ENCODE measurements at places on chromosomes 12 and 14.

DNA sequence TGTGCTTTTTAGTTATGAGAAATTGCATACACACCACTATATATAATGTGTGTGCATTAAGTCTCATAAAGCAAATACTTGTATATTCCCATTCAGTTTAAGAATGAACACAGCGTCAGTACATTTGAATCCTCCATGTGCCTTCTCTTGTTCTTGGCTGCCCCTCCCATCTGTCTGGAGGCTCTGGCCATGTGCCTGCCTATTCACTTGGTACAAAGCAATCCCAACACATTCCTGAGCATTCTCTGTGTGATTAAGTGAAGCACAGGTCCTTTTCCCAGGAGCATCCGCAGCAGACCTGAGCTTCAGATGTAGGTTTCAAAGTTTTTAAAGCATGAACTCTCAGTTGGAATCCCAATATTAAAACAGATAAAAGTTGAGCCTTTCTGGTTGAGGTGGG is 58.7 kb downstream of the POLR3B start:
- DNase-seq = no peak

GRCh38 chr12:113325916-113326315 is 9.0 kb downstream of the SLC8B1 start:
- DNase-seq = peak; percentile 51

- DNase-seq = no peak
These were observed 11.3 kb upstream of the LTA4H start for GRCh38 chr12:96046543-96047228.

DNA sequence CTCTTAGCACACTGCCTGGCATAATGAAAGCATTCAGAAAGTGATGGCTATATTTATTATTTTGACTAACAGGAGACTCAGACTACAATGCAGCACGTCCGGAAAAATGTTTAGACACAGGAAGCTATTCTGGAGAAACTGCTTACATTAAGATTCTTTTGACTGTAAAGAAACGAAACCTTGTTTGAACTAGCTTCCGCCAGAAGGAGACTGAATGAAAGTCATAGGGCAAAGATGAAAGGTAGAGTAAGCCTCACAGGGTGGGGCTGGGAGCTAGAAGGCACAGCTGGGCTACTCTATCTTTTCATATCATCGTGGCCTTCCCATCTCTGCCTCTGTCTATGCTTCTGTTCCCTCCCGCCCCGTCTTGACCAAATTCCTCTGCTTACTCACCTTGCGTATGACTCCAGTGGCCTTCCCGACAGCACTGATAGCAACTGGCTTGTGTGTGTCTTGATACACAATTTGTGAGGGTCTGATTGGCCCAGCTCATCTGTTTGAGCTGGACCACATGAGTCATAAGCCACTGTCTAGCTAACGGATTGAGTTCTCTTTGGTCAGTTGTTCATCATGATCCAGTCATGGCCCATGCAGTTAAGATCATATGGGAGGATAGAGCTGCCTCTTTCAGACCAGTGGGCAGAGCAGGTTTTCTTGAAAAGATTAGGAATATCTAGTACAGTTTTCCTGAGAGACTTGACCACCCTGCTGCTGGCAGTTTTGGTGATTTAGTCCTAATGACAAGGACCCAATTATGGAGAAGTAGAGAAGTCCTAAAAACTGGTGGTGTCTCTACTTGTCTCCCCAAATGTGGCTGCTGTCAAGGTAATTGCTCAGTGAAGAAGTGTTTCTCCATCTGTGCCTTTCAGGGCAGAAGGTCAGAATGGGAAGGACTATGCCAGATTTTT is 151.5 kb upstream of the SLC38A2 start:
- DNase-seq = peak; percentile 92

DNA sequence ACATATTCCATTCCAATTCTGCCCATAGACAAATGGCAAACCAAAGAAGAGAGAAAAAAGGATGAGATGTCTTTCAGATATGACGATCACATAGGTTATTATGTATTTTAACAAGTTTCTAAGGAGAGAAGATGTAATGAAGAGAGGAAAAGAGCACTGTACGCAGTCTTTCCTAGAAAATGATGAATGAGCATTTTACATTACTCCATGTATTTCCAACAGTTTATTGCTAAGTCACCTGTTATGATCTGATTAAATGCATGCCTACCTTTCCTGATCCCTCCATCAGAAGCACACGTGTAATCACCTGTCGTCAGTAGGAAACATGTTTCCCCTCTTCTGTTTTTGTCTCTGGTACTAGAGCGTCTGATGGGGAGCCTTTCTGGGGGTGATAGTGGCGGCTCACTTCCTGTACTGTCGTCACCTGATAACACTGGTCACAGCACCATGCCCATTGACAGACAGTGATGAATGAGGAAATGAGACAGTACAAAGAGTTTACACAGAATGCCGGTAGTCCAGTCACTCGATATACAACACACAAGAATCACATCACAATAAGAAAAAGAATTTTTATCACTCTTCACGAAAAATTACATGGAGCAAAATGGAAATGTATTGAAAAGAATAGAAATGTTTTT is 161.6 kb downstream of the KCNC2 start:
- no peak for DNase-seq

- DNase-seq = no peak
These were observed 94.2 kb downstream of the BTG1 start for GRCh38 chr12:92051441-92051840.

- DNase-seq = no peak
These were observed 37.0 kb upstream of the TMEM263 start for GRCh38 chr12:106918746-106919145.

DNA sequence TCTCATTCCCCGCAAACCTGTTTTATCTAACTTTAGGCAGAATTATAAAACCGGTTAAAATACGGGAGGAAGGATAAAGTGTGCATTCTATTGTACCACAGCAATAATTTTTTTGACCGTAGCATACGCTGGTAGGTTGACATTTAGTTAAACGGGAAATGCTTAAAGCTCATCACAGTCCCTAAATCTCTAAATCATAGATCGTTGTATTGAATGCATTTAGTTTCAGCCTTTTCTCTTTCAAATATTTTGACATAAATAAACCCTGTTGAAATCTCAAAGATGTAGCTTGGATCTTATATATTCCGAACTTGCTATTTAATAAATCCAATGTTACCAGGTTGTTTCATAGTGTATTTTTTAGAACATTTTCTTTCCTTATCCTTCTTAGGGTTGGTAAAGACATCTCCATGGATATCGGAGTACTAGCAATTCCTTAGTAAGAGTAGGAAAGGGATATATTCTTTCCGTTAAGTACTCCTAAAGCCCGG is 798 bp downstream of the CLEC2B start:
- DNase-seq = no peak

DNA sequence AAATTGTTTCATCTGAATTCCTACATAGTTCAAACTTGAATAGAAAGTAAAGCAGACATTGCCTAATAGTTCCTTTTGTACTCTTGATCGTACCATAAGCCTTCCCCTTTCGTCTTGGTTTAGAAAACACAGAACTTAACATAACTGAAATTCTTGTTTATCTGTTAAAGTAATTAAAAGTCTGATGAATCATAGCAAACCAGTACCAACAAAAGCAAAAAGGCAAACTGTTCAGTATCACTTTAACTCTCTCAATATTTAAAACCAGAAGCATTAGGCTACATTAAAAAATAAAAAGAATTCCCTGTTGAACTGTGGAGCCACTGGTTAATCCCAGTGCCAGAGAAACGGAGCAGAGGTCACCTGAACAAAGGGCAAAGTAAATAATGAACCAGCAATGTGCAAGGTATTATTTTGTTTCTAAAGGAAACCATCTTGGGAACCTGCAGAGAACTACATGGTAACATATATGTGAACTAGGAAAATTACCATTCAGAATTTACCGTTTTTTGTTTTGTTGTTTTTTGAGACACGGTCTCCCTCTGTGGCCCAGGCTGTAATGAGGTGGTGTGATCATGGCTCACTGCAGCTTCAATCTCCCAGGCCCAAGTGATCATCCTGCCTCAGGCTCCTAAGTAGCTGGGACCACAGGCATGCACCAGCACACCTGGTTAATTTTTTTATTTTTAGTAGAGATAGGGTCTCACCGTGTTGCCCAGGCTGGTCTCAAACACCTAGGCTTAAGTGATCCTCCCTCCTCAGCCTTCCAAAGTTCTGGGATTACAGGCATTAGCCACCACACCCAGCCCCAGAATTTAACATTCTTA is 17.1 kb upstream of the HIGD1C start:
- no peak for DNase-seq

DNA sequence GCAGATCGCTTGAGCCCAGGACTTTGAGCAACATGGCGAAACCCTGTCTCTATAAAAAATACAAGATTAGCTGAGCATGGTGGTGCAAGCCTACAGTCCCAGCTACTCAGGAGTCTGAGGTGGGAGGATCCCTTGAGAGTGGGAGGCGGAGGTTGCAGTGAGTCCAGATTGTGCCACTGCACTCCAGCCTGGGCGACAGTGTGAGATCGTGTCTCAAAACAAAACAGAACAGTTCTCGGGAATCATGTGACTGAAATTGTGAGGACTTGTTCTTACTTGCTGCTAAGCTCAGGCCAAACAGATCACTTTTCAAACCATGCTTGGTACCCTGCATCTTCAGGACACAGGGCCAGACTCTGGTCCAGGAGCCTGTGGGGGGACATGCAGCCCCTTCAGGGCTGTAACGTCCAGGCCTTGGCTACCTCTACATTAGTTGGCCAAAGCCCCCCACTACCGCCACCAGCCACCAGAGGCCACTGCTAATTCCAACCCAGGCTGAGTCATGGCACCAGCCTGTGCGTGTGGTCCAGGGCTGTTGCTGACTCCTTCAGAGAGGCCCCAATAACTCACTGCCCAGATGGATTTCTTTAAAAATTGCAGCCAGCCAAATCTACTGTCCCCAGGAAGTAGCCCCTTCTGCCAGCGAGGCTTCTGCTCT is 33.4 kb upstream of the SYNDIG1L start:
- DNase-seq = no peak

DNA sequence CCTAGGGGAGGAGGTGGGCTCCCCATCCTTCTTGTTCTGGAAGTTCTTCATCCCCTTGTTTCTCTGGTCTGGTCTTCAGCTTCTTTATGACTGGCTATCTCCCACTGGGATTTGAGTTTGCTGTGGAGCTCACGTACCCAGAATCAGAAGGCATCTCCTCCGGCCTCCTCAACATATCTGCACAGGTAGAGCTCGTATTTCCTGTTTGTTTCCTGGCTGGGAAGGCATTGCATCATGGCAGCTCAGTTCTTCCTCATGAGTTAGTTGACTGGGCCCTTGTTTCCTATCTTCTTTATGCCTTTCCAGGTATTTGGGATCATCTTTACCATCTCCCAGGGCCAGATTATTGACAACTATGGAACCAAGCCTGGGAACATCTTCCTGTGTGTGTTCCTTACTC is 19.8 kb downstream of the ERG28 start:
- DNase-seq = no peak

DNA sequence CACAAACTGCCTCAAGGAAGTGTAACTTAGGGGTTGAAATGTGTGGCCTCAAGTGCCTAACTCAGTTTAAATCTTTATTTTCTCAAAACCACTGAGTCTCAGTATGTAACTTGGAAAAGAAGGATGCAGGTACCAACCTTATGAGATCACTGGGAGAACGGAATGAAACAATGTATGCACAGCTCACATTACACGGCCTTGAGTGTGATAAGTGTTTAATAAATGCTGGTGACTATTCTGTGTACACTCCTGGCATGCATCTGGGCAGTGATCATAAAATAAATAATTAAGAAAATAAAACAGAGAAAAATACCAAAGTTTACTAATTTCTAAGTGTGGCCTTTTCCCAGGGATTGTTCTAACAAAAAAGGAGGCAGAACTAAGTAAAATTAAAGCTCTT is 974.5 kb upstream of the FLRT2 start:
- DNase-seq = no peak

- no peak for DNase-seq
These were observed 776.0 kb downstream of the C12orf50 start for GRCh38 chr12:87253157-87253556.

GRCh38 chr12:122102331-122102730 is 23.8 kb downstream of the MLXIP start:
- no peak for DNase-seq

- DNase-seq = no peak
These were observed 218.0 kb downstream of the PPFIA2 start for GRCh38 chr12:81541121-81541520.

DNA sequence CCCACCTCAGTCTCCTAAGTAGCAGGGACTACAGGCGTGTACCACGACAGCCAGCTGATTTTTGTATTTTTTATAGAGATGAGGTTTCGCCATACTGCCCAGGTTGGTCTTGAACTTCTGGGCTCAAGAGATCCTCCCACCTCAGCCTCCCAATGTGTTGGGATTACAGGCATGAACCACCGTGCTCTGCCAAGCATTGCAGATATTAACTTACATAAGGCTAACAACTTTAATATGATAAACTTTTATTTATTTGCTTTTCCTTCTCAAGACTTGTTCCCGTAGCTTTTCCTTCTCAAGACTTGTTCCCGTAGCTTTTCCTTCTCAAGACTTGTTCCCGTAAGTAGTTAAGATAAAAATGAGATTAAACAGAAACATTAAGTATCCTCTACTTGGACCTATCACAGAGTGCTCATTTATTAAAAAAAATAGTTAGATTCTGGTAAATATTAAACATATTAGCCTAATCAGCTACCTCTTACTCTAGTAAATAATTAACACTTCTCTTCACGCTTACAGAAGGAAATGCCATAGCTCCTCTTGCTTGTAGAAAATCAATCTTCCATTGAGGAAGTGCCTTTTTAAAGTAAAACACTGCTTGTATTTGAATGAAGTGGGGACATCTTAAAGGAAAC is 157.7 kb upstream of the KITLG start:
- no peak for DNase-seq

- DNase-seq = no peak
These were observed 181.4 kb downstream of the SYT1 start for GRCh38 chr12:79046021-79046420.

DNA sequence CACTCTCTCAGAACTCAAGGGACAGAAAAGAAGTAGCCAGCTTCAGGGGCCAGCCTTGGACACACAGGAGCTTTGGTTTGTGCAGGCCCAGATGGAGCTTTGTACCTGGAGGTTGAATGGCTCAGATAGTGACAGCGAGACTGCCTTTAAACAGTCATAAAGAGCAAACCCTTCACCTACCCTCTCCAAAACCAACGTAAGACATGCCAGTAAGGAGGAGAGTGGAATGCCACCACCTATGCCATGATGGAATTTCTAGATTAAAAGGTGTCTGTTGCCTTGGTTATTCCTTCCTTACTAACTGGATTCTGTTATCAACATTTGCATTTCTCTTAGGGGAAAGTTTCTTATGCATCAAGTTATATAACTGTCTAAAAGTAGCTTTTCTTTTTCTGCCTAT is 98.1 kb downstream of the EML1 start:
- no peak for DNase-seq

- no peak for DNase-seq
These were observed 83.3 kb downstream of the DAAM1 start for GRCh38 chr14:59271734-59272133.

GRCh38 chr14:80772504-80772903 is 169.0 kb downstream of the CEP128 start:
- DNase-seq = no peak

Data from HS-27A (cell line).